Naive thymus-derived CD4-positive, alpha-beta T cell (primary cell): ENCODE measurements at places on chromosomes 2 and 18.

DNA sequence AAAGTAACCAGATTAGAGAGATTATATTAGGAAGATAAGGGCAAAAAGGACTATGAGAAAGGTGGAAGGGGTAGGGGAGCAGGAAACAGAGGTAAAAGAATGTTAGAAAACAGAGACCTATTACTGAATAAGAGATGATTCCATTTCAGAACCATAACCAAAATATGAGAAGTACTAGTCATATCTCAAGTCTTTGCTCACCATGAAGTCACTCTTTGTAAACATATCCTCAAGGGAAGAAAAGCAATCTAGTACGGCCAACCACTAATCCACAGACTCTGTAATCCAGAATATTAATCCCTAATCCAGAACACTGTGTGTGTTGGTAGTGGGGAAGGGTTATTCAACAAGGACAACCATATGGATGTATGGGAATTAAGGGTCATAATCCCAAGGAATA is 92.0 kb downstream of the CDCA7 start:
- H3K4me1 ChIP-seq = peaks cover 8% of the 10 kb centered on the region
- H3K4me3 ChIP-seq = no peak overlapping the region
- no peak for DNase-seq
- no peaks in the 10 kb centered on the region for H3K27me3 ChIP-seq

- H3K36me3 ChIP-seq = no peaks in the 10 kb centered on the region
- no peak overlapping the region for H3K27ac ChIP-seq
- no peak for DNase-seq
- H3K27me3 ChIP-seq = no peaks in the 10 kb centered on the region
- no peak overlapping the region for H3K4me3 ChIP-seq
Measured at GRCh38 chr2:155223781-155224406, 525.4 kb downstream of the KCNJ3 start.

DNA sequence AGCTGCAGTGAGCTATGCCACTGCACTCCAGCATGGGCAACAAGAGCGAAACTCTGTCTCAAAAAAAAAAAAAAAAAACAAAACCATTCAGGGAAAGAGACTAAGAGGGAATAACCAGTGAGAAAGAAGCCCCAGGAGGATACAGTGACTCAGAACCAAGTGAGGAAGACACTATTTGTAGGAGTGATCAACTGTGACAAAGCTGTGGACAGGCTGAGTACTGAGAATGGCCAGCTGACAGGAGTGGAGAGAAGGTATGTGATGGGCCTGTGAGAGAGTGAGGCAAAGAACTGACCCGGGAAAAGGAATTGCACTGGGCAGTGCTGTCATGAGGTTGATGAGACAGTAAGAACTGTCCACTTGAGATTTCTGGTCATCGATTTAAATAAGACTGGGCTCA is 6.7 kb upstream of the LCT start:
- no peak overlapping the region for H3K27ac ChIP-seq
- no peaks in the 10 kb centered on the region for H3K27me3 ChIP-seq
- H3K4me3 ChIP-seq = no peak overlapping the region

GRCh38 chr2:187302586-187302985 is 145.5 kb downstream of the CALCRL start:
- no peak overlapping the region for H3K27ac ChIP-seq
- no peaks in the 10 kb centered on the region for H3K27me3 ChIP-seq
- DNase-seq = no peak
- H3K4me1 ChIP-seq = no peaks in the 10 kb centered on the region

DNA sequence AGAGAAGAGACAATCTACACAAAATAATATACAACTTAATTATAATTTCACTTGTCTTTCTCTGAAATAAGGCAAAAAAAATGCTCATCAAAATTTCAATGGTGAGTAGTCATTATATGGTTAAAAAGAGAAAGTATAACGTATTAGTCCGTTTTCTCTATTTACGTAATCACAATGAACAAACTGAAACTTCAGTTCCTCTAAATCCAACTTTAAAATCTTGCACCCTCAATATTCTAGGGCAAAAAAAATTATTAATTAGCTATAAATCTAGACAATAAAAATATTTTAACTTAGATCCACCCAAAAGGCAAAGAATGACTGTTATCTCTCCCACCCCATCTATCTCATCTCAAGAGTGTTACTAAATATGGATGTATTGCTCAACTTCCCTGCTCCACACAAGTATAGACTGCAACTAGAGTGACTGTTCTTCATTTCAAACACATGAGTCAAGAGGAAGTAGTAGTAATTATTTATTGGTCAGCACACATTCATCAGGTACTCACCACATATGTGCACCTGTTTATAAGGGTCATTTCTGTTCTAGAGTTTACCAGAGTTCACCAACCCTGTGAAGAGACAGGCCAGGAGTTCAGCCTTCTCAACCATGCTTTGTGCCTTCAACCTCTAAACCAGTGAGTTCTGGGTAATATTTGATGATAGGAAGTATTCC is 36.4 kb downstream of the STK39 start:
- H3K36me3 ChIP-seq = no peaks in the 10 kb centered on the region
- peaks cover 7% of the 10 kb centered on the region for H3K4me1 ChIP-seq
- H3K4me3 ChIP-seq = no peak overlapping the region
- no peak for DNase-seq
- no peak overlapping the region for H3K27ac ChIP-seq

- H3K4me1 ChIP-seq = peaks cover 5% of the 10 kb centered on the region
- H3K27me3 ChIP-seq = no peaks in the 10 kb centered on the region
- no peak overlapping the region for H3K27ac ChIP-seq
- H3K36me3 ChIP-seq = no peaks in the 10 kb centered on the region
Measured at GRCh38 chr2:30394096-30394495, 53.0 kb upstream of the LCLAT1 start.

- H3K27ac ChIP-seq = no peak overlapping the region
- no peaks in the 10 kb centered on the region for H3K4me1 ChIP-seq
- H3K36me3 ChIP-seq = no peaks in the 10 kb centered on the region
- H3K4me3 ChIP-seq = no peak overlapping the region
- H3K27me3 ChIP-seq = no peaks in the 10 kb centered on the region
Measured at GRCh38 chr2:203469546-203469945, 65.6 kb downstream of the RAPH1 start.

DNA sequence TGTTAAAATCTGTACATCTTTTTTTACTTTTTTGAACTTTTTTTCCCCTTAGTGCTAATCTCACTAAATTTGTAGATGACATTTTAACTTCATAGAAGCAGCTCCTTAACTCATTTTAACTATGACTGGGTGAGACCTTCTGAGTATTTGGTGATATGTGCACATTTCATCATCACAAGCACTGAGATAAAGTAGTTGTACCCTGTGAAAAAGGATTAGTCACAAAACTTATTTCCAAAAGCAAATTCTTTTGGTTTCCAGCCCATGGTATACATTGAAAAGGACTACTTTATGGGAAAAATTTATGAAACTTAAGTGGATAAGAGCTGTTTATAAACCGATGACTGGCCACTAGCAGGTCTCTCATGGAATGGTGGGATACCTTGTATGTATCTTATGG is 581.5 kb downstream of the PLCL1 start:
- no peak for DNase-seq
- no peaks in the 10 kb centered on the region for H3K4me1 ChIP-seq
- no peak overlapping the region for H3K4me3 ChIP-seq

DNA sequence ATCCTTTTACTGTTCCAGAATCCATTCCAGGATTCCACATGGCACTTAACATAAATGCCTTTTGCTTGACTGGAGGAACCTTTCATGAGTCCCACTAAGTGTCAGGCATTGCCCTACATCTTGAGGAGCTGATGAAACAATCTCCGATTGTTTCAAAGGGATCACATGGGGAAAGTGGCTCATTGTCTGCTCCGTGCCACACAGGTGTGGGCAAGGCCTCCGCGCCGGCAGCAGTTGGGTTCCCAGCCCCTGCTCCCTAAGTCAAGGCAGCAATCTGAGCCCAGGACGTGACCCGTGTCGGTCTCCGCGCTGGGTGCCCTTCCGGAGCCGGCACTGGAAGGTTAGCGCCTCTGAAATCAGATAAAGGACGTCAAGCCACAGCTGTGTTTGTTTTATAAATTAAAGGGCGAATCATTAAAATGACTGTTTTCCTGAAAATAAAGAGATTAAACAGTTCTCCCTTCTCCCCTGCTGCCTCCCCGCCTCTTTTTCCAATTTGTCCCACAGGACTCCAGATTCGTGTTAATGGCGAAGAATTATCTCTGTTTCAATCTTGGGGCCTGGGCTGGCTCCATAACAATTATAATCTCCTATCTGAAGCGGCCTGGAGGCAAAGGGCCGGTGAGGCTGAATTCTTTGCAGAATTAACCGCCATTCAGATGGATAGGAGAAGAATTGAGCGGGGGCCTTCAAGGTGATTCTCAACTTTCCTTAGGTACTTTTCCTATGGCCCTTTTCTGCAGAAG is 84.3 kb upstream of the FZD7 start:
- H3K27ac ChIP-seq = no peak overlapping the region
- H3K27me3 ChIP-seq = no peaks in the 10 kb centered on the region
- H3K36me3 ChIP-seq = no peaks in the 10 kb centered on the region
- H3K4me1 ChIP-seq = no peaks in the 10 kb centered on the region

GRCh38 chr2:206063635-206064034 is 22.3 kb downstream of the INO80D start:
- no peaks in the 10 kb centered on the region for H3K27me3 ChIP-seq
- no peak for DNase-seq
- H3K4me1 ChIP-seq = no peaks in the 10 kb centered on the region
- no peaks in the 10 kb centered on the region for H3K36me3 ChIP-seq

GRCh38 chr2:95047629-95048510 is 22.4 kb downstream of the MAL start:
- no peak for DNase-seq
- H3K27ac ChIP-seq = peak overlapping the region; percentile 58
- no peaks in the 10 kb centered on the region for H3K4me1 ChIP-seq
- H3K4me3 ChIP-seq = no peak overlapping the region
- peaks cover 12% of the 10 kb centered on the region for H3K36me3 ChIP-seq

DNA sequence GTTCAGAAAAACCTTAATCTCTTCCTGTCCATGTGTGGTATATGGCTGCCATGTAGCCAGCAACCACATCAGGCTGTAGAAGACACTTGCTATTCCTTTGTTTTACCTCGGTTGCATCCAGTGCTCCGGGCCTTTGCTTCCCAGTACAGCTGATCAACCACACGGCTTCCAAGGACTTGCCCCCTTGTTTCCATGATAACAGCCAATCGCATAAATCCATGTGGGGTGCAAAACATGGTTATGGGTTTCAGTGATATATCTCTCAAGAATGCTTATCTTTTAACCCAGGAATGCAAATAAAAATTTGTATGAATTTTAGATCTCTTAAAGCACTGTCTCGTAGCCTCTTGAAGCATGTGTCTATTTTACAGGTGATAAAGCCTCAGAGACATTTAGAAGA is 118.3 kb downstream of the MGAT5 start:
- H3K27me3 ChIP-seq = no peaks in the 10 kb centered on the region
- no peak overlapping the region for H3K27ac ChIP-seq
- no peaks in the 10 kb centered on the region for H3K4me1 ChIP-seq
- H3K36me3 ChIP-seq = no peaks in the 10 kb centered on the region
- H3K4me3 ChIP-seq = no peak overlapping the region

- H3K27ac ChIP-seq = no peak overlapping the region
- no peak for DNase-seq
- H3K4me3 ChIP-seq = no peak overlapping the region
- no peaks in the 10 kb centered on the region for H3K4me1 ChIP-seq
- peaks cover 25% of the 10 kb centered on the region for H3K36me3 ChIP-seq
Measured at GRCh38 chr2:109436610-109437225, 177.0 kb downstream of the SEPTIN10 start.

DNA sequence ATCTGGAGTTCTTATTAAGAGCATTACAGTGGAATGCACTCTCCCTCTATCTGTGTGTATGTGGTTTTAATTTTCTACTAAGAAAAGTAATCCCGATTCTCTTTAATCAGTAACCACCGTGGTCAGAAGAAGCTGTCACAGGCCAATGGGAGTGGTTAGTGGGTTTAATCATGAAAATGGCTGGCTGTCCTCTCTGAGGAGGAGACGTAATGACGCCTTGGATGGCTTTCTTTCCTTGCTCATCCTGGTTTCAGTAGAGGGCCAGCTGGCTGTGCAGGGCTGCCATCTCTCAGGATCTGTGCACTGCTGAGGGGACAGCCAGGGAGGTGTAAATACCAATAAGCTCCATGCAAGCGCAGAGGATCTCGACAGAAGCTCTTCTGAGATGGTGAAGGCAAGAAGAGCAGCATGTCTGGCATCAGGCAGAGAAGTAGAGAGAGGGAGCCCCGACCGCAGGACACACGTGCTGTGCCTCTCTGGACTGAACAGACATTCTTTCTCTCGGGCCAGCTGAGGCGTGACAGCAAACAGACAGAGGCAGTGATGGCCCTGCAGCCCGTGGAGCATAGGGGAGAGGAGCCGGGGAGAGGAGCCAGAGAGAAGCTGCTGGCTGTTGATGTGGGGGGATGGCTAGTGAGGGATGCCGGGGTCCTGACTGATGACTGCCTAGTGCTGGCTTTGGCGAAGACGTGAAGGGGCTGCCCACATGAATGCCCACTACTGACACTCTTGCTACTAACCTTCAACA is 65.1 kb upstream of the DAPL1 start:
- no peaks in the 10 kb centered on the region for H3K36me3 ChIP-seq
- H3K4me3 ChIP-seq = no peak overlapping the region
- no peak for DNase-seq
- no peak overlapping the region for H3K27ac ChIP-seq
- H3K27me3 ChIP-seq = no peaks in the 10 kb centered on the region

DNA sequence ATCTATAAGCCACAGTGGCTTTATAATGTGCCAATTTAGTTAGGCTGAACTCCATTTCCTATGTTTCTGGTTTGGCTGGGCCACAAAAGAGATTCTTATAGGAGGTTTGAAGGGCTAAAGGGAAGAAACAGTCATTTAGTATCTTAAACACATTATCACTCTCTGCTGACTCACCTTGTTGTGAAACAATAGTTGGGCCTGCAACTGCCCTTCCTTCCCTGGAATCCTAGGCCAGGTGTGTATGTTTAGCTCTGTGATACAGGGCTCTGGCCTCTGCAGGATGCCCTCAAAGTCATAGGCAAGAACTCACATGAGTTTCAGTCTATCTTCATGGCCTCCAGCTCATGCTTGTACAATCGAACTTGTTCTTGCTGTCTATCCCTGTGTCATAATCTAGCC is 400.0 kb upstream of the CELF4 start:
- no peak overlapping the region for H3K27ac ChIP-seq
- H3K27me3 ChIP-seq = no peaks in the 10 kb centered on the region
- DNase-seq = no peak
- H3K4me1 ChIP-seq = no peaks in the 10 kb centered on the region

GRCh38 chr2:41782306-41783158 is 265.3 kb upstream of the PKDCC start:
- H3K36me3 ChIP-seq = no peaks in the 10 kb centered on the region
- no peak overlapping the region for H3K27ac ChIP-seq
- H3K4me1 ChIP-seq = no peaks in the 10 kb centered on the region
- H3K4me3 ChIP-seq = no peak overlapping the region
